ENCODE measurements at places on chromosomes 13 and 19.

- no peak for DNase-seq
Measured at GRCh38 chr13:102203718-102204117, 198.1 kb downstream of the FGF14 start.

DNA sequence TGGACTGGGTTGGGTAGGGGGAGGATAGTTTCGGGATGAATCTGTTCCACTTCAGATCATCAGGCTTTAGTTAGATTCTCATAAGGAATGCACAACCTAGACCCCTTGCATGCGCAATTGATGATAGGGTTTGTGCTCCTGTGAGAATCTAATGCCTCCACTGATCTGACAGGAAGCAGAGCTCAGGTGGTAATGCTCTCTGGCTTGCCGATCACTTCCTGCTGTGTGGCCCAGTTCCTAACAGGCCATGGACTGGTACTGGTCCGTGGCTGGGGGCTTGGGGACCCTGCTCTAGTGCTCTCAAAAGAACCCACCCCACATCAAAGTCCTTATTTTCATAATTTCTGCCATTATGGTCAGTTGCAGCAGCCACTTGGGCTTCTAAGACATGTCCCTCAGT is 30.1 kb downstream of the DNAJC3 start:
- DNase-seq: no peak

DNA sequence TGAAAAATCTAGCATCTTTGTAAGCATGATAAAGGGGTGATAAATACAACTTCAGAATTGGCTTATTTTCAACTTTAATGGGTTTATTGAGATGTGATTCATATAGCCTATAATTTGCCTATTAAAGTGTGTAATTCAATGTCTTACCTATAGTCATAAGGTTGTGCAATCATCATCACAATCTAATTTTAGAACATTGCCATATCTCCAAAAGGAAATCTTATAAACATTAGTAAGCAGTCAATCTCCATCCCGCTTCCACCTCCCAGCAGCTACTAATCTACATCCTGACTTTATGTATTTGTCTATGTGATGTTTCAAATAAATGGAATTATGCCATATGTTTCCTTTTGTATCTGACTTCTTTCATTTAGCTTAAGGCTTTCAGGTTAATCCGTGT is 145.2 kb upstream of the KLHL1 start:
- DNase-seq: no peak

DNA sequence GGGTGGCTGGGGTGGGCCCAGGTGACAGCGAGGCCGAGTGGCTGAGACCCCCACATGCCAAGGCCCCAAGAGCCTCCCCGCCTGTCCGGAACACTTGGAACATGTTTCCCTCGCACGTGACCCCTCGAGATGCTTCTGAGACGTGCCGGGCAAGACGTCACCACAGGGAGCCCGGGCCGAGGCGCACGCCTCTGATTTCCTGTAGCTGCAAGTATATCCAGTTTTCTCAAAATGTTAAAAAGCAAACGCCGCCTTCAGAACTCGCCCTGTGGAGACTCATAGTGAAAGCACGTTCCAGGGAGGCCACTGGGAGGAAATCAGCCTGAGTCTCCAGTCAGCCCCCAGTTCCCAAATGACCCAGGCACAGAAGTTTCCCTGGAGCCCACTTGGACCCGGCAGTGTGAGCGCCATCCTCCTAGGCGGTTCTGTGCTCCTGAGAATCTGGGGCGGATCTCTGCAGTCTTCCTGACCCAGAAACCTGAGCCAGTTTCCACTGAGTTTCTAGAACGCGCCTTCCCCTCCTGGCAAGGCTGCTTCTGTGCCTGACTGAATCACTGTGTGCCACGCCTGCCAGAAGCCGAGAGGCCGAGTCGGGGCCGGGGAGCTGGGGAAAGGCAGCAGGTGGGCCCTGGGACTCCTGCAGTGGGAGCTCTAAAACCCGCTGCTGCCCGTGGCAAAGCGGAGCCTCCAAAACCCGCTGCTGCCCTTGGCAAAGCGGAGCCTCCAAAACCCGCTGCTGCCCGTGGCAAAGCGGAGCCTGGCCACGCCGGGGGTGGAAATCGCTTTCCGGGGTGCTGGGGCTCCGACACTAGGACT is 179.3 kb downstream of the KDM4B start:
- DNase-seq: no peak

DNA sequence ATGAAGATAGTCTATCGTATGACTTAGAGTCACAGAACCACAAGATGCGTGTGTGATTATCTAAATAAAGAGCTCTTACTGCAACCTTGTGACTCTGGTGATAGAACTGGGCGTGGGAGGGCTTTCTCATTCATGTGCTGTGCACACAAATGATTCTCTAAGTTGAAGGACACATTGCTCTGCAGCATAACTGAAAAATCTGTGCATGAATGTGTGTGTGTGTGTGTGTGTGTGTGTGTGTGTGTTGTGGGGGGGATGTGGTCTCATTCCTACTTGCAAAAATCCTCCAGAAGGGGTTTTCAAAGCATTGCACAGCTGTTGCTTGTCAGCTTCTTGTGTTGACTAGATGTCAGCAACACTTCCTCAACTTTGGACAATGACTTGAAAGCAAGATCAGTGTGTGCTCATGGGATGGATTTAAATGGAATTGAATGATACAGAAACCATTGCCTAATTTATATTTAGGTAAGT is 22.4 kb downstream of the LRCH1 start:
- DNase-seq: no peak

DNA sequence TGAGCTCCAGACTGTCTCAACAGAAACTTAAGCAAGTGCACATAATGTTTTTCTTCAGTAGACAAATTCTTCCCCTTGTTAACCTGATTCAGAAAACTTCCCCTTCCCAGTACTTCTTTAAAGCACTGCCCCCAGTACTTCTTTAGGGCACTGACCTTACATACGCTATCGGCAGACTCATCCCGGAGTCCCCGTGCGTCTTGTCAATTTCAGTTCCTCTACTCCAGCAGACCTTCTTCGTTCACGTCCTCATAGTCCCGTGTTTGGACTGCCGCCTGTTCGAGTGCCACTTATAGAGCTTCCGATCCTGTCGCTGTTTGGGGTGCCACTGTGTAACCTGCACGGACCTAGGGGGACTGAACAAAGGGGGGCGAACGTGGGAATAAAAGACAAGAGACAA is 29.0 kb downstream of the ZNF627 start:
- DNase-seq: no peak

- DNase-seq: no peak
Measured at GRCh38 chr19:38666663-38667511, 19.4 kb downstream of the ACTN4 start.

- DNase-seq: no peak
Measured at GRCh38 chr13:94324767-94325540, 154.5 kb downstream of the DCT start.
